ENCODE measurements at places on chromosomes 16 and 17. TPM values are rescaled to one million over a fixed set of nuclear protein-coding genes. Genes with fewer than 3 reads are reported as not detected.
A peak's percentile ranks its signal among the peaks of the same experiment; 100 is the strongest.

PABPN1L gene
- polyA plus RNA-seq, result 0.12 TPM

ASPA gene
- 1.0 TPM for polyA plus RNA-seq

ATP2C2 gene
- 0.31 TPM for polyA plus RNA-seq

DNA sequence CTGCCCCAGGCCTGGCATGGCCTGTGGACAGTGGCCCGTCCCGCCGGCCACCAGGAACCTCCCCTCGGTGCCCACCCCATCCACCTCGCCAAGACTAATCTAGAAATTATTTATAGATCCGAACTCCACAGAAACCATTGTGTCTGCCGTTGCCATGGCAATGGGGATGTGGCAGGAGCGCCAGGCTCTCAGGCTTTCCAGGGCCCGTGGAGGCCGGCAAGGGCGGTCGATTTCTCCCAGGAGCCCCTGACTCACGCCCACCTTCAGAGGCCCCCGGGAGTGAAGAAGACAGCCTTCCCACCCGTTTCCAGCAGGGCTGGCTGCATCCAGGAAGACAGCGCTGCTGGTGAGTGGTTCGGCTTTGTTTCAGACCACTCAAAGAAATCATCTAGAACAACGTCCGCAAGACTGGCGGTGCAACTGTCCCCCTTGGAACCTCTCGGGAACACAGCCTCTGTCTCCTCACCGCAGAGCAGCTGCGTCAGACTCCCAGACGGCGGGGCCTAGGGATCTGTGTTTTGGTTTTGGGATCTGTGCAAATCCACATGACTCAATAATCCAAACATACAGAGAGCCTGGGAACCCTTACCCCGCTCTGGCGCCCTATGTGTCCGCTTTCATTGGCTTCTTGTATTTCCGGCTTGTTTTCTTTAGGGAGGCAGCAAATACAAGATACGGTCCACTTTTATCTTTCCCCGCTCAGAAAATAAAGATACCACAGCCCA lies 48.5 kb upstream of the ZCCHC14 start:
- DNase-seq, result peak; percentile 44

DNA sequence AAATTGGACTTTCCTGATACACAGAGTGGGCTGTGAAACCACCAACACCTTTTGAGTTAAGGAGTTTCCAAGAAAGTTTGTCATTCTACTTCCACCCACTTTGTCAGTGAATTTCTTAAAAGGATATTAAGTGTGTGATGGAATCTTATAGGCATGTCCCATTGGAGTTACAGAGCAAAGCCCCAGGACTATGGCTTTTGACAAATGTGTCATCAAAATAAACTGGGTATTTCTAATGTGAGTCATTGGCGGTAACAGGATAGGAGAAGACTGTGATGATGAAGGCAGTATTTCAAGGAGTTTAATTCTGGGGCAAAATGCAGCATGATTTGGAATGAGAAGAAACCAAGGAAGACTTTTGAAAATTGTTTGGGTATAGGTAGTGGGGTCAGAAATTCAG lies 1013.8 kb upstream of the EEF2KMT start:
- DNase-seq, result no peak

GRCh38 chr16:56616608-56617211 lies 8.3 kb downstream of the MT2A start:
- DNase-seq, result no peak

DNA sequence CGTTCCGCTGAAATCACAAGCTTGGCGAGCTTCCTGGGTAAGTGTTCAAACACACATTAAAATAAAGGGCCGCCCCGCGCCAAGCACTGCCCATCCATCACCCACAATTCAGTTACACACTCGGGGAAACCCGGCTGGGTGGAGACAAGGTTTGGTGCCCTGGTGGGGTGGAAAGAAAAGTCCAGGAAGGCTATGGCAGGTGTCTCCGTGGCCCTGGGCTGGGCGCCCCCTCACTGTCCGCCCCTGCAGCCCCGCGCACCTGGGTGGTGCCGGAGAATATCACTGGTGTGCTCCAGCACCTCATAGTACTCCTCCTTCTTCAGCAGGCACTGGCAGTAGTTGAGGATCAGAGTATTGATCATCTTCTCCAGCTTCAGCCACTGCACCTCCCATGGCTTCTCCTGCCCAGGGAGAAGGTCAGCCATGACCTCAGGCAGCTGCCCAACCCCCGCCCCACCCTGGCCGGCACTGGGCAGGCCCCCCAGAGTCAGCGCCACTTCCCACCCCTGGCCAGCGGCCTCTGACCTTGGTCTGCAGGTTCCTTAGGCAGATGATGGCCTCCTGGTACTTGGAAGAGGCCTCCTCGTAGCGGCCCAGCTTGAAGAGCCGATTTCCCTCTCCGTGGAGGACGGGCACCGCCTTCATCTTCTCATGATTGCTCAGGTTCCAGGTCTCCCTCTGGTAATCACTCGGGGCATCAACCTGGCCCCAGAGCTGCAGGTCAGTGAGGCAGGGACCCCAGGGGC lies 8.4 kb downstream of the AIPL1 start:
- DNase-seq, result no peak

- no peak for DNase-seq
Measured at GRCh38 chr16:2297506-2297860, 29.6 kb upstream of the RNPS1 start.

DNA sequence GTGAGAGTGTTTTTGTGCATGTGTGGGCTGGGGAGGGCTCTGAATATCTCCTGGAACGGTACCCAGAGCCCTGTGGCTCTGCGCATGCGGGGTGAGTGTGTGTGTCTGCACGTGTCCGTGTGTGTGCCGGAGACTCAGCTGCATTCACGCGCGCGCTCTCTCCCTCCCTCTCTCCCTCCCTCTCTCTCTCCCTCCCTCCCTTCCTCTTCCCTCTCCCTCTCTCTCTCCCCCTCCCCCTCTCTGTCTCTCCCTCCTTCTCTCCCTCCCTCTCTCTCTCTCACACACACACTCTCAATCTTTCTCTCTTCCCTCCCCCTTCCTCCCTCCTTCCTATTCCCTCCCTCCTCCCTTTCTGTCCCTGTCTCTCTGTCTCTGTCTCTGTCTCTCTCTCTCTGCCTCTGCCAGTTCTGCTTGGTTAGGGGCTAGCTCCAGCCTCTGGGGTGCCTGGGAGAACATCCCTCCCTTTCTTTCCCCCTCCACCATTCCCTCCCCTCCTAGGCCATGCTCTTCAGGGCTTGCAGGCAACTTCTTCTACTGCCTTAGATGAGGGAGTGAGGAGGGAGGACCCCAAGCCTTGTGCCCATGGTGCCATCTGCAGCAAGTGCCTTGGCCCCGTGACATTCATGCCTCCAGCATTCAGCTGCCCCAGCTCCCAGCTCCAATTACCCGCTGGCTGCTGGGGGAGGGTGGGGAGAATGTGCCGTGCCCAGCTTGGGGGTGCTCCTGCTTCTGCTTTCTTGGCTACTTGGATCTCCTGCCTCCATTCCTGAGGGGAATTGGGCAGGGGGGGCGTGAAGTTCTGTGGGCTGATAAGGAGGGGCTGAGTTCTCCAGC lies 6.4 kb downstream of the THRA start:
- peak; percentile 97 for DNase-seq

GRCh38 chr16:17396762-17397498 lies 73.8 kb downstream of the XYLT1 start:
- DNase-seq, result peak; percentile 60

DNA sequence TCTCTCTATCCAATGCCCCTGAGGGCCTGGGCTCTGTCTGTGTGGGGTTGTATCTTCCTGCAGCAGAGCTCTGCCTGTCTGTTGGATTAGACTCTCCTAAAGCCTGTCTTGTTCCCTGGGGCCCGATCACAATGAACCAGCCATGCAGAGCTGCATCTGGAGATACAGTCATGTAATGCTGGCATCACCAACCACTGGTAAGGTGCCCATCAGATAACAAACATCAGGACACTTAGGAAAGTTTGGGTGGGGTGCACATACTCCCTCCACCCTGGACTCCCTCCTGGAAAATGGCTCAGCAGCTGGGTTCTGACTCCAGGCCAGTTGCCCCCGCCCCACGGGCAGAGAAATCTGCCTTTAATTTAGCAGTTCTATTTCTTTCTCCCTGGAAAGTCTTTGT lies 61.3 kb upstream of the BRD7 start:
- DNase-seq, result no peak

DNA sequence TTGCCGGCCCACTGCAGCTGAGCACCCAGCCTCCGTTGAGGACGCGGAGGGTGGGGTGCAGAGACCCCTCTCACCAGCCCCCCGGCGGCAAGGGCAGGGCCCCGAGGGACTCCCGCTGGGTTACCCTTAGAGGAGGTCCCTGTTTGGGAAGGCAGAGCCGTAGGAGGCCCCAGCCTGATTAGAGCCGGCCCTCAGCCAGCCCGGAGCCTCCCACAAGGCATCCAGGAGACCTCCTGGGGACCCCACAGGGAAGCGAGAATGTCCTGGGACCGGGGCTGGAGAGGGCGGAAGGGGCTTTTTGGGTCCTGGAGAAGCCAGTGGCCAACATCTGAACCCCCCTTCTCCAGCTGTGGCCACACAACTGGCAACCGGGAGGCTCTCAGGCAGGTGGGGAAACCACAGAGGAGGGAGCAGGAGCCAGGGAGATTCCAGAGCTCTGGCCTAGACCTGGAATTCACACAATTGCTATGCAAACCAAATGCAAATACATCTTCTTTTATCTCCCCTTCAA lies 21.7 kb upstream of the SP6 start:
- peak; percentile 38 for DNase-seq

Data from muscle of leg (tissue), 16 donors.